Activated T-helper 1 cell treated with Interleukin-2 at 50 U/mL for 16 hours (primary cell): ENCODE measurements at places on chromosomes 4 and X.

GRCh38 chrX:38768079-38768478 lies 33.2 kb upstream of the MID1IP1 start:
- DNase-seq = no peak

GRCh38 chr4:88743696-88744095 lies 46.1 kb upstream of the NAP1L5 start:
- no peak for DNase-seq

GRCh38 chr4:155759372-155760252 lies 791 bp downstream of the GUCY1B1 start:
- no peak for DNase-seq

DNA sequence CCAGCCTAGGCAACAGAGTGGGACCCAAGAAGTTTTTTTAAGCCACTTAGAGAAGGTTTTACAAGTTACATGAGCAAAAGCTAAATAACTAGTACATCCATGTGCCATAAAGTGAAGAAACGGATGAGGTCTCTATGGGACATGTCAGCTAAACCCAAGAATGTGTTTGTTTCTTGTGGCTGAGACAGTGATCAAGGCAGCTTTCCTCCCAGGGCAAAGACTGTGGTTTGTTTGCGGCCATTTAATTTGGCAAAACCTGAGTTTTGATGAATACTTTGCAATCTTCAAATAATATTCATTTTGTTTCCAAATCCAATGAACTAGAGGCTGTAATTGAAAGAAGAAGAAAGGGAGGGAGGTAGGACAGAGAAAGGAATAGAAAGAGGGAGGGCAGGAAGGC lies 44.9 kb upstream of the SLC2A9 start:
- no peak for DNase-seq

DNA sequence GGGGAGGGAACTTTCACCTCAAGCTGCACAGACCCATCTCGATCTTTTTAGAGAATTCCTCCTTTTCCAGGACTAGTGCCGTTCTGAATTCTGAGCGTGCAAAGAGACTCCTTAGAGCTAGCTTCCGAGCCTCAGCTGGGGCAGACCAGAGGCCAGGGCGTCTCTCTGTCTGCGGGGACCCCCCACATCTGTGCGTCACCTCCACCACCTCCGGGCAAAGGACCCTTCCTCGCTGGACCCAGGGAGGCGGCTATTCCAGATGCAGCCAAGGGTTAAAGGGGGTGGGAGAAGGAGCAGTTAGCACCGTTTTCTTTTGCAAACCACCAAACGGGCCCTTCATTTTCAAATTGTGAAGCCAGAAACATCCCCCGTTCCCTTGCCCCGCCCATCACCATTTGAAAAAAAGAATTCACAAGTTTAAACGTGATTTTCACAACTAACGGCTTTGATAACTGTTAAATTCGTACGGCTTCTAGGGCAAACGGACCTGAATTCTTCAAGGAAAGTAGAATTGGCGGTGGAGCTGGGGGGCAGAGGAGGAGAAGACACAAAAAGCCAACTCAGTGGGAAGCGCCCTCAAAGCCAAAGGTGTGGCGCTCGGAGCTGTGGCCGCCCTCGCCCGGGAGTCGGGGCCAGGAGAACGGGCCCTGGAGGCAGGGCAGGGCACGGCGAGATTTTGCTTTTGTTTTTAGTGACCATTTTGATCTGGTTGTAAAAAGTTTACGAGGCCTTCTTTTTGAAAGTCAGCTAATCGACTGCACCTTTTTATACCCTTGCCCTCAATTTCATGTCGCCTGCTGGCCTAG lies 3.3 kb upstream of the PDGFRA start:
- no peak for DNase-seq

- DNase-seq = peak; percentile 4
Measured at GRCh38 chrX:103687696-103688201, 1.2 kb upstream of the MORF4L2 start.

GRCh38 chr4:38950734-38951133 lies 81.5 kb downstream of the TMEM156 start:
- DNase-seq = no peak

DNA sequence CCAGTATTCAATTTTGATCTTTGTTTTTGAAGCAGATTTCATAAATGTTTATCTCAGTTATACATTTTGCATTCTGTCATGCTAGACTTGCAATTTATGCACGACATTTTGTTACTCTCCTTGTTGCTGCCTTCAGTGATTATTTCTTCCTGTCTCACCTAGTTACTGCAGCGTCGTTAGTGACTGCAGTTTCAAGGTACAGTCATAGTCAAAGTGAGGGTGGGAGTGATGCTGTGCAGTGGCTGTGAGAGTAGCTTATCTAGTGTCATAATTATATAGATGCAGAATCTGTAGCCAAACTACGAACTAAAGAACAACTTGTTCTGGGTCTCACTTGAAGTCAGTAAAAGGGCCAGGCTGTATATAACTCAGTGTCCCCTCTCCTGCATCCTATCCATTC lies 69.8 kb downstream of the GPR101 start:
- DNase-seq = no peak

DNA sequence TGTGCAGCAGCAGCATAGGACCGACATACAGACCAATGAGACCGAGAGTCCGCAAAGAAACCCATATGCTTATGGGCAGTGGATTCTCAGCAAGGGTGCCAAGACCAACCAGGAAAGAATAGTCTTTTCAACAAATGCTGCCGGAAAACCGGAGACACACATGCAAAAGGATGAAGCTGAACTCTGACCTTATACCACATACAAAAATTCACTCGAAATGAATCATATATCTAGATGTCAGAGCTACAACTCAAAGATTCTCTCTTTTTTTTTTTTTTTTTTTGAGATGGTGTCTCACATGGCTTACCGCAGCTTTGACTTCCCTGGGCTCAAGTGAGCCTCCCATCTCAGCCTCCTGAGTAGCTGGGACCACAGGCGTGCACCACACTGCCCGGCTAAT lies 16.0 kb upstream of the MXD4 start:
- DNase-seq = no peak

DNA sequence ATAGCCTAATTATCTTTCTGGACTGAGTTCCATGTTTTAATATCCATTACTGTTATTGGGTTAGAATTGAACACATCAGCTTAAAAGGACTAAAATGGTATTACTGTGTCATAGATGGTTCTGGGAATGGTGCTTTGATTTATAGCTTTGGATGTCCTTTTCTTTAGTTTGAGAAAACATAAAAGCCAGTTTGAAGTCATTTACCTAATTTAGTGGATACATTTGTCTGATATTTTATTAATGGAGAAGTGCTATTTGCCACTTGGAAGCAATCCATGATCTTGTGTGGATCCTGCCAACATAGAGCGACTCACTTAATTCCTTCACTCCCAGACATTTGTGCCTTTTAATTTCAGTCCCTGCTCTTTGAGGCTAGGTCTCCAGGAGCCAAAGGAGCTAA lies 212.4 kb upstream of the PACRGL start:
- DNase-seq = no peak
